HT-29 (cell line): ENCODE measurements at places on chromosomes 5 and 9.

- DNase-seq, result peak; percentile 34
Measured at GRCh38 chr5:35963381-35963843, 25.0 kb upstream of the CAPSL start.

- DNase-seq, result no peak
Measured at GRCh38 chr5:60738933-60739332, 39.0 kb upstream of the DEPDC1B start.

DNA sequence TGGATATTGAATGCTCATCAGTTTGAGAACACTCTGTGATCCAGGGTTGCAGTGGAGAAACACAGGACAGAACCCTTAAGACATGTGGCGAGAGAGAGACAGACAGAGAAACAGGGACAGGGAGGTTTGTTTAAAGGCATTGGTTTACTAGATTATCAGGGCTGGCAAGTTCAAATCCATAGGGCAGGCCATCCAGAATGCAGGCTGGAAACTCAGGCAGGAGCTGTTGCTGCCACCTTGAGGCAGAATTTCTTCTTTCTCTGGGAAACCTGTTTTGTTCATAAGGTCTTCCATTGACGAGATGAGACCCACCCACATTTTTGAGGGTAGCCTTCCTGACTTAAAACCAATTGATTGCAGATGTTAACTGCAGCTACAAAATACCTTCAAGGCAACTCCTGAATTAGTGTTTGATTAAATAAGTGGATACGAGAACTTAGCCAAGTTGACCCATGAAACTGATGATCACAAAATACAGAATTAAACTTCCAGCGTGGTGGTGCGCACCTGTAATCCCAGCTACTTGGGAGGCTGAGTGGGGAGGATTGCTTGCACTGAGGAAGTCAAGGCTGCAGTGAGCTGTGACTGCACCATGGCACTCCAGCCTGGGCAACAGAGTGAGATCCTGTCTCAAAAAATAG is 55.9 kb downstream of the NSUN2 start:
- DNase-seq, result peak; percentile 84

GRCh38 chr9:89811886-89812450 is 207.2 kb downstream of the GADD45G start:
- no peak for DNase-seq

DNA sequence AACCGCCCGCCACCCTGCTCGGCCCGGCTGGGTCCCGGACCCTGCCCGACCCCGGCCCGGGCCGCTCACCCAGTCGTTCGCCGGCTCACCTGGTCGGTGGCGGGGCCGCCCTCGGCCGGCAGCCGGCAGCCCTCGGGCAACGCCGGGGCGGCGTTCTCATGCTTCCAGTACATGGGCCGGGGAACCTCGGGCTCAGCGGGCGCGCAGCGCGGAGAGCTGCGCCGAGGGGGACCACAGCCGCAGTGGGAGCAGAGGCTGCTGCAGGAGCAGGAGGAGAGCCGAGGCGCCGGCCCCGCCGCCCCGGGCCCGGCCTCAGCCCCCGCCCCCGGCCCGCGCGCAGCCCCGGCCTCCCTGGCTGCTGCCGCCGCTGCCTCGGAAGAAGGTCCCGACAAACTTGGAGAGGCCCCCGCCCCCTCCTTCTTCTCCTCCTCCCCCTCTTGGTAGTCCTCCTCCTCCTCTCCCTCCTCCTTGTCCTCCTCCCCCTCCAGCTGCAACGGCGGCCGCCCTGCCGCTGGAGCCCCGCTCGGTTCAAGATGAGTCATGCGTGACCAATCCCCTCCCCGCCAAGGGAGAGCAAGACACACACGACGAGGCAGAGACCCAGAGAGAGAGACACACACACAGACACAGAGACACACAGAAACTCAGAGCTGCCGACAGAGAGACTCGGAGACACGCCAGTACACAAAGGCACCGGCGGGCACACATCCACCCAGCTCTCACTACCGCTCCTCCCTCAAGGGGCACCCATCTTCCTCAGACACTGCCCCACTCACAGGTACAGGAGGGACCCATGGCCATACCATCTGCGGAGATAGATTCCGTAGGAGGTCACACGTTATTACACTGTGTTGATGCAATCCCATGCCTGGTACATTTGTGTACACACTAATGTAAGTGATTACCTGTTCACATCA is at the start of gene LHX6:
TSS of gene LHX6 (minus strand) at position 390 of the 917 bp plus-strand sequence. CDS start at position 173, 217 bp downstream.
- no peak for DNase-seq

- peak; percentile 51 for DNase-seq
Measured at GRCh38 chr5:90940227-90940995, 381.8 kb downstream of the ADGRV1 start.

DNA sequence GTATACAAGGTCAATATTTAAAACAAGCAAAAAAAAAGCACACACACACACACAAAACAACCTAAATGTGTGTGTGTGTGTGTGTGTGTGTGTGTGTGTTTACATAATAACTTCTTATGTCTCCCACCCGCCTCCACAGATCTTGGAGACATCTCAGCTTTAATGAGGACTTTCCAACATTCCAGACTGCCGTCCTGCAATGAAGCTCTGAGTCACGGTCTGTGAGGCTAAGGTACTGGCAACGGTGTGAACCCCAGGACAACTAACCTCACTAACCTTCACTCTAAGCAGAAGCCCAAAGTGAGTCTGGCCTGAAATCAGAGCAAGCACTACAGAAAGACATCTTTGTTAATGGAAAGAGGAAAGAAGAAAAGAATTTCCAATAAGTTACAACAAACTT is 22.3 kb downstream of the ZNF474 start:
- DNase-seq, result no peak

GRCh38 chr5:102511666-102512065 is 12.9 kb upstream of the SLCO6A1 start:
- DNase-seq, result no peak

GRCh38 chr5:78424665-78425064 is 64.2 kb downstream of the SCAMP1 start:
- DNase-seq, result no peak

- DNase-seq, result peak; percentile 13
Measured at GRCh38 chr5:145463634-145464033, 371.5 kb downstream of the PRELID2 start.

DNA sequence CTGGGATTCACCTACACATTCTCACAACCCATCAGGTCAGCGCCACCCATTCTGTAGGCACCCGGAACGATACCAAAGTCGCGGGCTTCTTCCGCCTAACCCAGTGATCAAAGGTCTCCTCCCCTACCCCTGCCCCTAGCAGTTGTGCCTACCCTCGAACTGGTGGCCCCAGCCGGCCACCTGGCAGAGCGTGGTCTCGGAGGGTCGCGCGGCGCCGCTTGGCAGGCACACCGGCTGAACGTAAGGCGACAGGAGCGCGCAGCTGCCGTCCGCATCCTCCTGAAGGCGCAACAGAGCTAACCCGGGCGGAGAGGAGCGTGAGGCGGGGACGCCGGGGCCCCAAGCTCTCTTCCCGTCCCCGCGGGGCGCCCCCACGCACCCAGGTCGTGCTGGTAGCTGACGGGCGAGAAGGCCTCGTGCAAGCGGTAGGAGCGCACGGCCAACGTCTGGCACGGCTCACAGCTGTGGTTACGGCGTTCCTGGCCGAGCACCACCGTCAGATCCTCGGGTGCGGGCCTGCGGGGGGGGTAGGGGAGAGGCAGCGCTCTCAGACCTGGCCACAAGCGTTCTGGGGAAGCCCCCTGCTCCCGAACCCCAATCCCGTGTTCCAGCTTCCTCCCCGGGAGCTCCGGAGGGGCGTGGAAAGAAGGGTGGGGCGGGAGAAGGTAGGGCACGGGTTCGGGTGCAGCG is 2.8 kb upstream of the PFN3 start:
- DNase-seq, result peak; percentile 61

GRCh38 chr9:34454571-34455065 is 3.8 kb downstream of the FAM219A start:
- DNase-seq, result peak; percentile 17

GRCh38 chr5:154092356-154093141 is 53.8 kb downstream of the MFAP3 start:
- no peak for DNase-seq
